Transverse colon (tissue), 4 donors: ENCODE measurements at places on chromosomes 2 and 18. TPM values are rescaled to one million over a fixed set of nuclear protein-coding genes. Genes with fewer than 3 reads are reported as not detected.

DNA sequence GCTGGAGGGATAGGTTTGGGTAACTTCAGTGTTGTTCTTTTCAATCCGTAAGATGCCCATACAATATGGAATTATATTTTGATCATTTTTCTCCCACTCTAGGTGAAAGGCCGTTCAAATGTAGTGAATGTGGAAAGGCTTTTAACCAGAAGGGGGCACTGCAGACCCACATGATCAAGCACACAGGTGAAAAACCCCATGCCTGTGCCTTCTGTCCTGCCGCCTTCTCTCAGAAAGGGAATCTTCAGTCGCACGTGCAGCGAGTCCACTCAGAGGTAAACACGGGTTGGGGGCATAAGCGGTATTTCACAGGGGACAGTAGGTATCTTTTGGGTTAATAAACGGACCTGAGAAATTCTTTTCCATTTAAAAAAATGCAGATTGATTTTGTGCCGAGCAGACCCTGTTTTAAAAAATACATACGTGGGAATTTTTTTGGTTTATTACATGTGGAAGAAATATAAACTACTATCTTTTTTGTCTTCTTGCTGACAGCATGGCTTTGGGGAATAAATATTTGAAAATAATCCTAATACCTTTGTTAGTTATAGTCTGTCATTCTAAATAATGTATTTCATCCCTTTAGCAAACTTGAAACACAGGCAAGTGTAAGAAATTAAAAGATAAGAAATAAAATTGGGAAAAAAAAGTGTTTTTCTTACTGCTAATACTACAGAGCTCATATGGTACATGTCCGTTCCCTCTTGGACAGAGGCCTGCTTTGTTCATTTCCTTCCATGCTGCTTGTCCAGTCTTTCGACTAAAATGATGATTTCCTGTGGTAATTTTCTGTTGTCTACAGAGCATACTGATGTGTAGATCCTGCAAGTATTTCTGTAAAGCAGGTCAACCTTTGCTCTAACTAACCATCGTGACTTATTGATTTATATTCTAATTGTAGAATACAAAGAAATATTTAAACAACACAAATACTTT lies 53.3 kb downstream of the ZNF236 start:
- peak; percentile 54 for DNase-seq
- no peak overlapping the region for H3K27ac ChIP-seq
- no peak overlapping the region for H3K4me3 ChIP-seq
- H3K36me3 ChIP-seq, result peaks cover 7% of the 10 kb centered on the region

- H3K4me3 ChIP-seq, result no peak overlapping the region
- no peak for DNase-seq
- no peaks in the 10 kb centered on the region for H3K4me1 ChIP-seq
- H3K36me3 ChIP-seq, result no peaks in the 10 kb centered on the region
Measured at GRCh38 chr2:216857131-216857550, 2.7 kb downstream of the TNP1 start.

DNA sequence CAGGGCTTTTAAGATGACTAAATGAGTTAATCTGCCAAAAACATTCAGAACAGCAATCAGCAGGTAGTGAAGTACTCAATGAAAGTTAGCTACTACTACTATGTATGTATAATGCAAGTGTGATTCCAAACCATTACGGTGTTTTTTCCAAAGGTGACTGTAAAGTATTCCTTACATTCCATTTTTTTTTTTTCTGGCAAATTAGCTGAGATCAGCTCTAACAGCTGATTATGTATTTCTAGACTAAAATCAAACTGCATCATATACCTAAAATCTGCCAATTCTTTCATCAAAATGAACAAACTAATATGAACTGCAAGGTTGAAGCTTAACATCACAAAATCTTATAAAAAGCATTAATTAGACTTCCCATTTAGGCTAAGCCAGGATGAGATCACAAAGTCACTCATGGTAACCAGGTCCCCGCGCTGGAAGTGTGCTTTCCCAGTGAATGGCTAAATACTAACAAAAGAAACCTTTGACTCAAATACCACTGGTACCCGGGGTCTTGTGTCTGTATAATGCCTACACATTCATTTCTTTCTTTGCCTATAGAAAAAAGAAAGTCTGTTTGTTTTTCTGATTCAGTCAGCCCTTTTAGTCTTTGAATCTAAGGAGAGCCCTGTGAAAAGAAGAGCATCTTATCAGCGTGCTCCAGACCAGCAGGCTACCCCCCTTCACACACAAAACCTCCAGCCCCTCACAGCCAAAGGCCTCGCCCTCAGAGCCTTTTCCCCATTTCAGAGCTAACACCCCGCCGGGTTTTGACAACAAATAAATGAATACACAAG lies 88.3 kb downstream of the RBMS1 start:
- H3K27me3 ChIP-seq, result peaks cover 52% of the 10 kb centered on the region
- no peaks in the 10 kb centered on the region for H3K36me3 ChIP-seq
- peaks cover 15% of the 10 kb centered on the region for H3K4me1 ChIP-seq
- no peak overlapping the region for H3K4me3 ChIP-seq
- DNase-seq, result no peak
- peak overlapping the region; percentile 96 for H3K27ac ChIP-seq

GRCh38 chr2:181376999-181377398 lies 80.2 kb upstream of the ITGA4 start:
- no peak overlapping the region for H3K4me3 ChIP-seq
- H3K27me3 ChIP-seq, result no peaks in the 10 kb centered on the region
- H3K4me1 ChIP-seq, result peaks cover 3% of the 10 kb centered on the region
- H3K36me3 ChIP-seq, result no peaks in the 10 kb centered on the region
- H3K27ac ChIP-seq, result no peak overlapping the region

DNA sequence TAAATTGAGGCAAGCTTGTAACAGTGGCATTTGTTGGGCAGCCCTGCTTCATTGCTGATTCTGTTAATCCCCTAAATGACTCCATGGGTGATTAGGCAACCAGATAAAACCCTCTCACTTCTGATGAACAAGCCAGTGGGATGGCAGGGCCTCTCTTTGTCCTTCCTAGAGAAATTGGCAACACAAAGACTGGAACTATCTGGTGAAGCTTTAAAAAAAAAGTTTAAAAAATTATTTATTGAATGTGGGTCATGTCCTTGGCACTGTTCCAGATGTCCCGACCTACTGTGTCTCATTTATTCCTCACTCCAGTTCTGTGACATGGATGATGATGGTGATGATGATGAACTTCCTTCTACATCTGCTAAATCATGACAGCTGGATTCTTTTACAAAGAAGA lies 30.8 kb downstream of the NRP2 start:
- H3K27me3 ChIP-seq, result no peaks in the 10 kb centered on the region
- H3K36me3 ChIP-seq, result no peaks in the 10 kb centered on the region
- peak overlapping the region; percentile 76 for H3K27ac ChIP-seq
- no peak overlapping the region for H3K4me3 ChIP-seq

GRCh38 chr2:37653805-37654378 lies 17.6 kb downstream of the CDC42EP3 start:
- peak; percentile 49 for DNase-seq
- peak overlapping the region; percentile 76 for H3K27ac ChIP-seq
- peaks cover 10% of the 10 kb centered on the region for H3K4me1 ChIP-seq

GRCh38 chr2:37284381-37284780 lies 40.3 kb downstream of the PRKD3 start:
- H3K4me3 ChIP-seq, result no peak overlapping the region
- no peaks in the 10 kb centered on the region for H3K27me3 ChIP-seq
- H3K4me1 ChIP-seq, result no peaks in the 10 kb centered on the region
- DNase-seq, result no peak
- H3K27ac ChIP-seq, result no peak overlapping the region
- H3K36me3 ChIP-seq, result peaks cover 13% of the 10 kb centered on the region

The PTH2R gene
- not detected for total RNA-seq

The SERPINB4 gene
- total RNA-seq, result not detected

The CDH2 gene
- total RNA-seq, result 4.4 TPM

The LOXL3 gene
- total RNA-seq, result 1.8 TPM
